ENCODE measurements at places on chromosomes 4 and X. TPM values are rescaled to one million over a fixed set of nuclear protein-coding genes. Genes with fewer than 3 reads are reported as not detected.

The BMP3 gene
- not detected for total RNA-seq

The ARX gene
- total RNA-seq: 0.30 TPM

The PDLIM3 gene
- total RNA-seq: 0.13 TPM

The GPR173 gene
- not detected for total RNA-seq

The CFP gene
- 0.45 TPM for total RNA-seq

The CCDC149 gene
- total RNA-seq: 2.6 TPM

The CAPN6 gene
- not detected for total RNA-seq

The DUSP9 gene
- total RNA-seq: 1.2 TPM

The TMPRSS11B gene
- total RNA-seq: not detected

The EXOC1L gene
- not detected for total RNA-seq

The TMEM150C gene
- total RNA-seq: 1.3 TPM

The DMP1 gene
- total RNA-seq: not detected

The ZNF141 gene
- total RNA-seq: 3.0 TPM

The PLP2 gene
- total RNA-seq: 307 TPM

The MAGEB2 gene
- not detected for total RNA-seq

The CT45A10 gene
- total RNA-seq: 0.29 TPM

The ESX1 gene
- total RNA-seq: not detected

The TMEM271 gene
- not detected for total RNA-seq

The NDP gene
- total RNA-seq: not detected

The IGBP1 gene
- 65.7 TPM for total RNA-seq

The PDZD4 gene
- 2.7 TPM for total RNA-seq

The SH3BGRL gene
- total RNA-seq: 39.5 TPM

The FGFRL1 gene
- 20.1 TPM for total RNA-seq

The GRIA2 gene
- not detected for total RNA-seq

The FREM3 gene
- total RNA-seq: not detected

The JCHAIN gene
- 0.19 TPM for total RNA-seq

The MAMLD1 gene
- 10.0 TPM for total RNA-seq

The ADRA2C gene
- total RNA-seq: 11.7 TPM

The POLA1 gene
- total RNA-seq: 12.9 TPM

The RS1 gene
- total RNA-seq: not detected

The TRIM2 gene
- total RNA-seq: 0.90 TPM

The ZBTB33 gene
- total RNA-seq: 13.9 TPM

The SSX4B gene
- not detected for total RNA-seq

The CLNK gene
- not detected for total RNA-seq

The QRFPR gene
- not detected for total RNA-seq

The ENPP6 gene
- not detected for total RNA-seq

The SMIM10 gene
- not detected for total RNA-seq

The UGT2B17 gene
- total RNA-seq: not detected

The SLC9A7 gene
- 12.2 TPM for total RNA-seq

The RTL9 gene
- total RNA-seq: 0.08 TPM

The KIAA1210 gene
- not detected for total RNA-seq

The RNF128 gene
- total RNA-seq: not detected

The H2BW2 gene
- total RNA-seq: not detected

The REPS2 gene
- 0.87 TPM for total RNA-seq

The PDHA1 gene
- total RNA-seq: 298 TPM
